ENCODE measurements at places on chromosomes 13 and 19. TPM values are rescaled to one million over a fixed set of nuclear protein-coding genes. Genes with fewer than 3 reads are reported as not detected.
A peak's percentile ranks its signal among the peaks of the same experiment; 100 is the strongest.

GRCh38 chr19:50820086-50820485 is 3.5 kb downstream of the KLK1 start:
- ATAC-seq: peak; percentile 25

COL4A1 gene
- 27.5 TPM for total RNA-seq

ACER1 gene
- 1.8 TPM for total RNA-seq

- no peak for ATAC-seq
These were observed 15.4 kb downstream of the CEBPG start for GRCh38 chr19:33388725-33389420.

OR7A5 gene
- total RNA-seq: not detected

IZUMO1 gene
- 1.3 TPM for total RNA-seq

DNA sequence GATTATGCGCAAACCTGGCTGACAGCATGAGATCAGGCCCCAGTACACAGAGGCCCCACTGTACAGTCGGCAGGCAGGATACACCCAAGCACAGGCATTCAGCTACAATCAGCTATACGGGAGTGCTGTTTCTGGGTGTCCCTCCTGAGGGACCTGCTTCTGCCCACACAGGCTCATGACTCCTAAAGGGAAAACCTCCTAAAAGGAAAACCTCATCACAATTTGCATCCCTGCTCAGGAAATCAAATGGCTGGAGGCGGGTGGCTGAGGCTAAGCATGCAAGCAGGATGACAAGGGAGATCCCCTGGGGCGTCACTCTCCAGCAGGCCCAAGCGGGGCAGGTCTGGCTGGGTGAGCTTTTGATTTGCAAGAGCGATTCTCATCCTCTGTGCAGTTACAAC is 99.8 kb downstream of the CRYL1 start:
- ATAC-seq: peak; percentile 87

A1BG gene
- 3.5 TPM for total RNA-seq

DNA sequence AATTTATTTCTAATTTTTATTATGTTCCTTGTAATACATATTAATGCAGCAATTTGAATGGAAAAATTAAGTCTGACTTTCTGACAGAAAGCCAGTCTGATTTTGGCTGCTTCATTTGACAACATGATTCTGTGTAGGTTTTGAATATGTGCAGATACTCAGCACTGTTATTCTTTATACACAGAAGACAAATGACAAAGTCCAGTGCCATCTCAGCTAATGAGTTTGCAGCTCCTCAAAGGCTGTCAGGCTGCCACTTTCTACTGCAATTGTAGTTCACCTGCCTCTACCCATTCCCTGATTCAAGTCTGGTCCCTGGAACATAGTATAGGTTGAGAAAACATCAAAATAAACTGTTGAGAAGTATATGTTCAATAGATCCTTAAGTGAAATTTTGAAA is 2.9 kb upstream of the CHAMP1 start:
- ATAC-seq: no peak

DNA sequence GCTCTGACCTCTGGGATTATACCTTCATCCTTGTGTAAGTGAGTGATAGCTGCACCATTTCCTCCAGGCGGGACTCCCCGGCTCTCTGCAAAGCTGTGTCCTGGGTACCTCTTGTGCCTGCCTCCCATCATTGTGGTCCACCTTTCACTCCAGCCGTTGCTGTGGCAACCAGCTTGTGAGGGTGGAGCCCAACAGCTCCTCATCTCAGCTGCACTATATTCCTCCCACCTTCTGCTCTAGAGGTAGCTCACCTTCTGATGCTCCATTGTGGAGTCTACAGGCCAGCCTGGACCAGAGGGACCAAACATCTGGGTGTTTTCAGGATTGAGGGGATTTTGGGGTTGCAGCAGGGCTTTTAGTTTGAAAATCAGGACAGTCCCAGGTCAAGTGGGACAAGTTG is 708.2 kb downstream of the UQCRFS1 start:
- ATAC-seq: no peak

NAA16 gene
- 9.6 TPM for total RNA-seq

OVOL3 gene
- not detected for total RNA-seq

CLEC17A gene
- 0.20 TPM for total RNA-seq

GRCh38 chr13:32205431-32206096 is 109.6 kb downstream of the ZAR1L start:
- ATAC-seq: no peak

NLRP7 gene
- not detected for total RNA-seq

DNA sequence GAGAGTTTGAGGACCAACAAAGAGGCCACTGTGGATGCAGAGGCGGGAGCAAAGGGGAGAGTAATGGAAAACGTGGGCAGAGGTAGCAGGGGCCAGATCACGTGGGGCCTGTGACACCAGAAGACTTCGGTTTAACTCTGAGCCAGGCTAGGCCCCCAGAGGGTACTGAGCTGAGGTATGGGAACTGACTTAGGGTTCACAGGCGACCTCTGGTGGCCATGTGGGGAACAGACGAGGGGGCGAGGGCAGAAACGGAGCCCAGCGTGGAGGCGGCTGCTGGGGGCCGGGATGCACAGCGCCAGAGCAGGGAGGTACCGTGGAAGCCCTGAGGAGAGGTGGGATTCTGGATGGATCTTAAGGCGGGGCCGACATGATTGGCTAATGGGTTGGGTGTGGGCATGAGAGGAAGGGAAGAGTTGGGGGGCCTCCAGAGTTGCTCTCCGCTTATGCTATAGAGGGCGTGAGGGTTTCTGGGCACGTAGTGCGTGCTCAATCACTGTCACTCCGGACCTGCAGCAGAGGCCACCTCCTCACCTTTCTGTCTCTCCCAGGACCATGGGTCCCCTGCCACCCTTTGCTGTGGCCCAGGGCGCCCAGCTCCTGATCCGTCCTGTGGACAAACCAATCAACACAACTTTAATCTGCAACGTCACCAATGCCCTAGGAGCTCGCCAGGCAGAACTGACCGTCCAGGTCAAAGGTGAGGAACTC is 13.7 kb downstream of the PVR start:
- peak; percentile 34 for ATAC-seq

GJB2 gene
- 1,565 TPM for total RNA-seq

SOX1 gene
- total RNA-seq: not detected

- peak; percentile 69 for ATAC-seq
These were observed 55.6 kb downstream of the SLC7A1 start for GRCh38 chr13:29539856-29540255.

- peak; percentile 40 for ATAC-seq
These were observed 552 bp downstream of the KPNA3 start for GRCh38 chr13:49791711-49792549.

IL17D gene
- total RNA-seq: 0.28 TPM

GRCh38 chr13:113205428-113205931 is 3.0 kb downstream of the PCID2 start:
- ATAC-seq: no peak

FUT1 gene
- 6.1 TPM for total RNA-seq

DNA sequence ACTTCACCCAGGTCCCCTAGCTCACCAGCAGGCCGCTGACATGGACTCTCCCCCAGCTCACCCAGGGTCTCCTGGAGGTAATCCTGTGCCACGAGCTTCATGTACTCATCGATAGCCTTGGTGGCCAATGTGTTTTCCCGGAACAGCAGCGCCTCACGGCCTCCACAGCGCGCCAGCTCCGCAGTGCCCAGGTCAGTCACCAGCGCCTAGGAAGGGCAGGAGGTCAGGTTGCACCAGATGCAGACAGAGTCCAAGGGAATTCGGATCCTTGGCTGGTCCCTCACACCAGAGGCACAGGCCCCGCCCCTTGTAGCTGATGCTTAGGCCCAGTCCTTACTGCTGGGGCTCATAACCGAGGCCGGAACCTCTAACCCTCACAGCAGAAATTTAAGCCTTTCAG is 6.7 kb upstream of the WIZ start:
- no peak for ATAC-seq

DNA sequence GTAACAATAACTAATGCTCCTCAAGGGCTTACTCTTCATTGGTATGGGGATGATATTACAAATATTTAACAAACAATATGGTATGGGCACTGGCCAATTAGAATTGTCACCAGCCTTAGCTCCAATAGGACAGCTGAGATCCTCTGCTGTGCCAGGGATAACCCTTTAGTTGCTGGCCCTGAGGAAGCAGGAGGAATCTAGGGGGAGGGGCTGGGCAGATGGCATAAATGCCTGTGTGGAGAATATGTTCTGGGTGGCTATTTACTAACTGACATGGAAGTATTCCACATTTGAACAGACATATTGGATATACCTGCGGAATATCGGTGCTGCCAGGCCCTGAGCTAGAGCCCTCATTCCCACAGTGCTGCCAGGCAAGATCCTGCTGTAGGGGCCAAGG is 16.6 kb upstream of the LRCH1 start:
- ATAC-seq: no peak

GAS6 gene
- 34.8 TPM for total RNA-seq

MEF2B gene
- 1.4 TPM for total RNA-seq

- ATAC-seq: peak; percentile 28
These were observed 65.9 kb downstream of the KCNRG start for GRCh38 chr13:50080911-50081678.

DNA sequence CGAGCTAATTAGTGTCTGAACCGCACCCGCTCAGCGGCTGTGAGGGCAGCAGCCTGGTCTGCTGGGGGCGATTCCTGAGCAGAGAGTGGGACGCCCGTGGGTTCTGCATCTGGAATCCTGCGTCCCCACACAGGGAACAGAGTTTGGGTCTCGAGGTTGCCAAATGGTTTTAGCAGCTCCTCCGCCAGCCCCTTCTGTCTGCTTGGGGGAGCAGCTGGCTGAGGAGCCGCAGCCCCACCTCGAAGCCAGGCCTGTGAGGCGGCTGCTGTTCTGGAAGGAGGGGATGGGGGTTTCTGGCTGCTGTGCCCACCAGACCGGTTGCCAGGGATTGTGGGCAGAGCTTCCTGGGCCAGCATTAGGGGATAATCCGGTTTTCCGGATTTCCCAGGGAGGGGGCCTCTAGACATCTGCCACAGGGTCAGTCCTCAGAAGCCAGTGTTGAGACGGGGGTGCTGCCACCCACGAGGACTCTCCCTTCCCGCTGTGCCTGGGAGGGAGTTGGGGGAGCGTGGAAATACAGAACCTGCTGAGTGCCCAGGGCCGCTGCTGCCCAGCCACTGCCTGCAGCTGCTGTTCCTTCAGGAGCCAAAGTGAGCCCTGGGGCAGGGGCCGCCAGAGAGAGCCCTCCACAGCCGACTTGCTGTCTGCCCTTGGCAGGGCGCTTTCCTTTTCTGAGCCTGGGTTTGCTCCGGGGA is 2.0 kb downstream of the CDC34 start:
- no peak for ATAC-seq

- no peak for ATAC-seq
These were observed 395.8 kb upstream of the KLF12 start for GRCh38 chr13:74530011-74530410.

LRP3 gene
- 3.9 TPM for total RNA-seq

DNA sequence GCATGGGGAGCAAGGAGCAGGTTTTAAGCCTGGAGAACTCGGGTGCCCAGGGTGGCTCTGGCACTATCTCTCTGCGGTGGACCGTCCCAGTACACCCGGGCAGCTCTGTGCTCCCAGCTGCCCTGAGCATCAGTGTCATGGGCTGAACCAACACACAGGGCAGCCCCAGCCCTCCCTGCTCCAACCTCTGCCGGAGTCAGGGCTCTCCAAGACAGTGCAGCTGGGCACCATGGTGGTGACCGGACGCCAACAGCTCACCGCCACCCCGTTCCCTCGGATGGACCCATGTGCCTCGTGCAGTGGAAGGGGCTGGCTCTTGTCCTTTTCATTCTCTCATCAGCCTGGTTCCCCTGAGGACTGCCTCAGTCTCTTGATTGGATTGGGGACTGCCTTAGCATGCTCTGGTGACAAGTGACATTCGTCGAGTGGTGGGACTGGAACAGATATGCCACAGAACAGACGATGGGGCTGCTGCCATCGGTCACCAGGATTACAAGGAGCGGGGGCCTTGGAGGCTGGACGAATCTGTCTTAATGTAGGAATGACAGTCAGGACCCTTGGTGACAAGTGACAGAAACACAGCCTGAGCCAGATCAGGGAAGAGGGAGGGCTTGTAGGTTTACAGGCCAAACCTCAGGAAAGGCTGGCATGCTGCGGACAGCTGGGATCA is 25.7 kb upstream of the VSTM2B start:
- ATAC-seq: no peak

C1QTNF9 gene
- total RNA-seq: not detected

DNA sequence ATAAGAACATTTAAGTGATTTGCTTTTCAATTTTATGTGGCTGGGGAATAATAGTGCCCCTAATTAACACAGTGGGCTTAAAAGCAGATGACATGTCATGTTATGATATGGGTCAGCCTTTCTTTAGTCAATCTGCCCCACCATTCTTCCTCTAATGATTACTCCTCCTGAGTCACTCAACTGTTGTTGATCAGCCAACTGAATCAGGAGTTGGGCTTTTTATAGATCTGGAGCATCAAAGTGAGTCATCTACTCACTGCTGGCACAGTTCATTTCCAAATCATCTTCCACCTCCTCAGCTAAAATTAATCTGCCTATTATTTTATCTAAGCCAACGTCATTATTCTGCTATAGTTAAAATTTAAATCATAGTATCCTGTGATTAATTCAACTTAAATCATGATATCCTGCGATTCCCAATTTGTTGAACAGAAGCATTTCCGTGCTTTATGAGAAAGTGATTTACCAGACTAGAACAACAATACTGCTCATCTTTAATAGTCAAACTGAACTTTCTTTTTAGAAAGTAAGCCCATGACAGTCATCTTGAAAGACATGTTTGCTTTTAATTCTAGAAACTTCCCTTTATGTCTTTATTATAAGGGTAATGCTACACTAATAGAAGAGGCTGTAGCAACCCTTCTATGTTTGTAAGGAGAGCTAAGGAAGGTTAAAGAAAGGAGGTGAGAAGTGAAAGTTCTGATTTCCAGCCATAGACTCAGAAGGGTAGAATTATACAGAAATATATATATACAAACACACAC is 551.4 kb downstream of the TBC1D4 start:
- ATAC-seq: no peak

- no peak for ATAC-seq
These were observed 1.8 kb upstream of the SLC27A1 start for GRCh38 chr19:17468302-17469091.

KIR2DL1 gene
- not detected for total RNA-seq

DNA sequence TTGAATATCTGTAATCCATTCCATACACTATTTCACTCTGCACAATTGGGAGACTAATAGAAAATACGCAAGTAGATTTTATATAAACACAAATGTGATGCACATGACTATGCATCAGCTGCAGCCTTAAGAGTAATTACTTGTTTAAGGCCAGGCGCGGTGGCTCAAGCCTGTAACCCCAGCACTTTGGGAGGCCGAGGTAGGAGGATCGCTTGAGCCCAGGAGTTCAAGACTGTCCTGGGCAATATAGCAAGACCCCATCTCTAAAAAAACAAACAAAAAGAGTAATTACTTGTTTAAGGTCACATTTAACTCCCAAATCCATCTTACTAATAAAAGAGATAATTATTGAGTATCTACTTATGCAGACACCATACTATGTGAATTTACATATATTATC is 18.0 kb downstream of the IPO5 start:
- no peak for ATAC-seq

KCNC3 gene
- 0.48 TPM for total RNA-seq

DNA sequence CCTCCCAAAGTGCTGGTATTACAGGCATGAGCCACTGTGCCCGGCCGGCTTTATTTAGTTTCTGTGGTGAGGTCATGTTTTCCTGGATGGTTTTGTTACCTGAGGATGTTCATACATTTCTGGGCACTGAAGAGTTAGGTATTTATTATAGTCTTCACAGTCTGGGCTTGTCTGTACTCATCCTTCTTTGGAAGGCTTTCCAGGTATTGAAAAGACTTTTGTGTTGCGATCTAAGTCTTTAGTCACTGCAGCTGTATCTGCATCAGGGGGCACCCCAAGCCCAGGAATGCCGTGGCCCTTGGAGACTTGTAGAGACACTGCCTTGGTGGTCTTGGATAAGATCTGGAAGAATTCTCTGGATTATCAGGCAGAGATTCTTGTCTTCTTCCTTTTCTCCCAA is 12.8 kb downstream of the BLOC1S3 start:
- peak; percentile 75 for ATAC-seq

ZNF749 gene
- total RNA-seq: 6.4 TPM

Data from esophagus mucosa (tissue), 1 donor.